ENCODE measurements at places on chromosomes 2 and 18. TPM values are rescaled to one million over a fixed set of nuclear protein-coding genes. Genes with fewer than 3 reads are reported as not detected.

- no peak for DNase-seq
Measured at GRCh38 chr2:79796641-79797040, 283.8 kb downstream of the CTNNA2 start.

DNA sequence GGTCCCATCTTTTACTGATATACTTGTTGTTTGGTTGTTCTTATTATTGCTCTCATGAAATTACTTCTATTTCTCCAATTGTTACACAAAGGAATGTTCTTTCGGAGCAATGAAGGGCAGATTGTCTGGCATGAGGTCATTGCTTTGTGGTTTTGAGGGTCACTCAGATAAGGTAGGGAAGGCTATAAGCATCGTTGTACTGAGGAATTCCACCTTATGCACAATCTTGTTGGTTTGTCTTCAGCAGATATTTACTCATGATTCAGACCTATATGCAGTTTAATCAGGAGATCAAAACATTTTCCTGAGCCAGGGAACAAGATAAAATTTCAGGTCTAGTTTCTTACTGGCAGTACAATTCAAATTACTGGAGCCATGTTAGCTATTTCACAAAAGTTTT is 163.0 kb upstream of the SPHKAP start:
- DNase-seq = no peak

GRCh38 chr2:39361511-39361910 is 75.6 kb downstream of the MAP4K3 start:
- DNase-seq = no peak

- DNase-seq = no peak
Measured at GRCh38 chr18:49531678-49532153, 30.1 kb upstream of the LIPG start.

DNA sequence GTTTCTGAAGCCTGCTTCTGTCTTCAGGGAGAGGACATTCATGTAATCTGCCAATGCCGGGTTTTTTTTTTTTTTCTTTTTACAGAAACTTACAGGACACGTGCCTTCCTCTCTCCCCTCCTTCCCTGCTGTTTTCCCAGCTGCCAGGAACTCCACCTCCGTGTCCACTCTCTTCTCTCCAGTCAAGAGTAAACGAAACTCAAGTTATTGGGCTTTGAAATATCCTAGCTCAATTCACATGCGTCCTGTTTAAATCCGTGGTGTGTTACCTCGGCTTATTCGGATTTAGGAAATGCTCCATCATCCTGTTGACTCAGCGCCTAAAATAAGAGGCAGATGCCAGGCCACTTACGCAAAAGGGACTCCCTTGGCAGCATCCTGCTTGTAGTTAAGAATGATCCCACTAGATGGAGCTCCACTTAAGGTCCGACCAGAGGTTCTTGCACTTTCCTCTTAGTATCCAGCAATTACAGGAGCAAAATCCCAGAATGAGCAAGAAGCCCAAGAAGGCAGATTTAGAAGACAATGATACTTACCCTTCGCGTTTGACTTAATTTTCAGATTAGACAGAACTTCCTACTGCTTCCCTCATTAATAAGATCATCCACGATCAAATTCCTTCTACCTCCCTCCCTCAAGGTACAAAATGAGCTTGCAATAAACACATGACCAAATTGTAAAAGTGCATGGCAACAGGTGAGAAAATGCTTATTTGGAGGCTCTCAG is 97.2 kb upstream of the ZCCHC2 start:
- peak; percentile 99 for DNase-seq

DNA sequence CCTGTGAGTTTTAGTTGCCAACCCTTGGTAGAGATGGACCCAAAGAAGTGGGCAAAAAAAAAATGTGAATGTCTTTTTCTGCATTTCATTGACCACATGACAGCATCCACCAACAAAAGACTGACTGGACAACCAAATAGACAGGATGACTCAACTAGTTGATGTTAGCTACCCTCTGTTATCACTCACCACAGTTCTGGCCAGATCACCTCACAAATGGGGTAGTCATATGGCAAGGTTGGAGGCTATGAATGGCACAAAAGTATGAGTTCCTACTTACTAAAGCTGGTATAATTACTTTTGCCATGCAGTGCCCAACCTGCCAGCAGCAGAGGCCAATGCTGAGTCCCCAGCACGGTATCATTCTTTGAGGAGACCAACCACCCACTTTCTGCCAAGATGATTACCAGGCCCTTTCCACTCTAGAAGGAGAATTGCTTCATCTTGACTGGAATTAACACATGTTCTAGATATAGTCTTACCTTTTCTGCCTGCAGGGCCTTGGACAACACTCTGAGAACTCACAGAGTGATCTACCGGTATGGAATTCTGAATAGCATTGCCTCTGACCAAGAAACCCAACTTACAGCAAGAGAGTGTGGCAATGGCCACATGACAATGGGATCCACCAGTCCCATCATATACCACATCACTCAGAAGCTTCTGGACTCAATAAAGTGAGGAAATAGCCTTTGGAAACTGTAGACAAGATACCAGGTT is 20.1 kb upstream of the TCF7L1 start:
- peak; percentile 53 for DNase-seq

- DNase-seq = no peak
Measured at GRCh38 chr2:1804865-1805264, 60.5 kb upstream of the PXDN start.

DNA sequence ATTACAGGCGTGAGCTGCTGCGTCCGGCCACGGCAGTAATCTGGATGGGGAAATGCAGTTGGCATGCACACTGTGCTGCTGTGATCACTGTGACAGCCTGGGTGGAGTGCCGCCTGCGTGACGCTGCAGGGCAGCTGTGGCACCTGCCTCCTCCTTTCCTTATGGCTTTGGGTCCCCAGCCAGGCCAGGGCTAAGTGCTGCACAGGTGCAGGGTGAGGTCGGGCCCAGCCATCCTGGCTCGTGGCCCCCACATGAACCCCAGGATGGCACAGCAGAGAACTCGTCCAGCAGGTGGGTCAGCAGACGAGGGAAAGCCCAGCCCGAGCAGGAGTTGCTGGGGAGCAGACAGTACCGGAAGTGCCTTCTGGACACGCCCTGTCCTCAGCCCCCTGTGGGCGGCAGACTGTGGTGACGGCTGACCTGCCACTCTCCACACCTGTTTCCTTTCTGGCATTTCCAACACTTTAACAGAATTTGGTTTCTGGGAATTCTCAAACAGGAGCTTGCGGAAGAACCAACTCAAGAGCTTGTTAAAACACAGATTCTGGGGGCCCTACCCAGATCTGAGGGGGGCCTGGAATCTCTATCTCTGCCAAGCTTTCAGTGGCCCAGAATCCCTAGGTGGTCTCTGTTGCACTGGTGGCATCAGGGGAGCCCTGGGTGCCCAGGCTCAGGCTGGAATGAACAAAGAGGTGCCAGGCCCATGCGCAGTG is 16.9 kb downstream of the HS1BP3 start:
- no peak for DNase-seq

DNA sequence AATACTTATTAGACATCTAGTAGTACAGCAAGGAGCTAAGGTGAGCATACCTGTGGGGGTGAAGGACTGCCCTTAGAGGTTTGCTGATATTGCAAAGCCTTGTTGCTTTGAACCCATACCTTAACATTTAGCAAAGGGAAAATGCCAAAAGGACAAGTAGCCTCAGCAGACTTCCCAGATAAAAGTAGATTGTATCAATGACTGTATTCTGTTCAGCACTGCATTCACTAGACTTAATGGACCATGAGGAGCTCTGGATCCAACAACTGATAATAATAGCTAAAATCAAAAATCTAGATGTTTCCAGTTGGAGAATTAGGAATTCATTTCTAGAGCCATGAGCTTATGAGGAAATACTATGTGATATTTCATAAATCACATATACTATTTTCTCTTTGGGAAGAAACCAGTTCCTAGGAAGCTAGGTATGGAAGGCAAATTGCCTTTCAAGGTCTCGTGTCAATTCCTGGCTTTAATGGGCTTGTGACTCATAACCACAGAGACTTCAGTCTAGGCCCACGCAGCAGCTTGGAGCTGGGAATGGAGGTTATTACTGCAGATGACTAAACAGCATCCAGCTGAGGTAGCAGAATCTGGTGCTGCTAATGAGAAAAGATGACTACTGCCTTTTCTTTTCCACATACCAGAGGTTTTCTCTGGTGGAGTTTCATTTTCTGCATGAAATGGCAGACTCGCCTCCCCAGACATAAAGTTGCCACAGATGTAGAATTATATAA is 191.2 kb upstream of the NABP1 start:
- peak; percentile 90 for DNase-seq

DNA sequence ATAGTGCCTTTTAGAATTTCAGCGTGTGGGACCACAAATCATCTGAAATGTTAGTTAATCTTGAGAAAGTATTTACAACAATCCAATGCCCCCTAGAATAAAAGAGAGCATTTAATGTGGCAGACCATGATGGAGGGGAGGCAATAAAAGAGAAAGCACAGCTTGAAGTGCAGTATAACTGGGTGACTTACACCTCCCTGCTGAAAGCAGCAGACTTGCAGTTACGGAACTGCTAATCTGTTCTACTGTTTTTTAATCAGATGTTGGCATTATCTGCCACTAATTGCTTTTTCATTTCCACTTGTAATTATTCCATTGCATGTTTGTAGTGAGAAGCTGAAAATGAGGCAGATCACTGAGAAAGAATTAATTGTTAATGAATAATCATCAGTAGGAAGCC is 130.5 kb upstream of the ITGA4 start:
- DNase-seq = no peak

DNA sequence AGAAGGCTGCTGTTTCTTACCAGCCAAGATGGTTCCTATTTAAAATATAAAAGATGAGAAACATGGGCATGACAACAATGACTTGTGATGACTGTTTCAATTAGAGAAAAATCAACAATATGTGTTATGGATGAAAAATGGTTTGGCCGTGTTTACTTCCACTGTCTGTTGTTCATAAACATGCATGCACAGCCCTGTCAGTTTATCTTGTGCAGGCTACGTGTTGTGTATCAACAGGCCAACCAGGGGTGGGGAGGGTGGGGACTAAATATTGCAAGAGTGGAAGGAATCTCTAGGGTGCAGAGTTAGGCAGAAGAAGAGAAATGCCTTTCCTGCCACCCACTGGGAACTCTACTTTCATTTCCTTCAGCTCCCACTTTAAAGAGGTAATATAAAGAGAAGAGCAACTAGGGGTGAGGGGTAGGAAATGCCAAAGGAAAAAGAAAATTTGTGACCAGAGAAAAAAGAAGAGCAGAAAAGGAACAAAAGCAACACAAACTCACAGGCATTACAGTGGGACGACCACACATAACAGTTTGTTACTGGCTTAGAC is 116.8 kb upstream of the MEIS1 start:
- no peak for DNase-seq

DNA sequence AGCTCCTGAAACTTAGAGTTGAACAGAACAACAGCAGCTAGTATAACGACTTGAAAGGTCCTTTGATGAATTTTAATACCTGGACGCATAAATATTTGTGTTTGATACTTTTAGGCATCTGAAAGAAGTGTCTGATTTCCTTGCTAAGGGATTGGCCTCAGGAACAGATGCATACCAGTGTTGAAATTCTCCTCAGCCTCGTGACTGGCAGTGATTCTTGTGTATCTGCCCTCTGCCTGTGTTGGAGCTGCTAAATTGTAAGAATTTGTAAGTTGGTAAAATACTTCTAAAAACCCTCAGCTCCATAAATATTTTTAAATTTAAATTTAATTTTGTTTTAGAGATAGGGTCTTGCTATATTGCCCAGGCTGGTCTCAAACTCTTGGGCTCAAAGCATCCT is 22.4 kb upstream of the SCYGR1 start:
- no peak for DNase-seq

DNA sequence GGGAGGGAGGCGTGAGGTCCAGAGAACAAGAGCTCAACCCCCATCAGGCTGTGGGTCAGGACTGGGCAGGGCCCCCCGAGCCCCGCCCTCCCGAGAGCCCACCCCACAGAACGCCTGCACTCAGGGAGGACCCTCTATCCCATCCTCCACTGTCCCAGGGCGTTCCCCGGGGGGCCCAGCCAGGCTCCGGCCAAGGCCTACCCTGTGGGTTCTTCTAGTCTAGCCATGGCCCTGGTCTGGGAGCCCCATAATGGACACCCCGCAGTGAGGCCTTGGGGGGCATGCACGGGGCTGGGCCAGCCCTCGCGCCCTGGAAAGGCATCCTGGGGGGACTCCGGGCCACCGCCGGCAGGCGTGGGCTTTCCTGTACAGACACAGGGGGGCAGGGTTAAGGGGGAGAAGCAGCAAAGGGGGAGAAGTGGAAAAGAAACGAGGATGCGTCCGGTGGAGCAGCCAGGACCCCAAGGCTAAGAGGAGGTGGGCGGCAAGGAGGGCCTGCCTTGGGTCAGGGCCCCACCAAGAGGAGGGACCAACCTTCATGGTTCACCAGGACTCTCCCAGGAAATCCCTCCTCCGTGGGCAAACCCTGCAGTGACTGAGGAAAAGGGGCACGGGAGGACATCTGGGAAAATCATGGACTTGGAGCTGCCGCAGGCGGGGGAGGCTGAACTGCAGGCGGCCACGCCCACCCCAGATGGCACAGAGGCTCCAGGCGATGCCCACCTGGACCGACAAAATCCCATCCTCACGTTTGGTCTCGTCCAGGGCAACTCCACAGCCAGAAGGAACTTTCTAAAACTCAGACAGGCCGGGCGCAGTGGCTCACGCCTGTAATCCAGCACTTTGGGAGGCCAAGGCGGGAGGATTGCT is 2.7 kb upstream of the CROCC2 start:
- no peak for DNase-seq

DNA sequence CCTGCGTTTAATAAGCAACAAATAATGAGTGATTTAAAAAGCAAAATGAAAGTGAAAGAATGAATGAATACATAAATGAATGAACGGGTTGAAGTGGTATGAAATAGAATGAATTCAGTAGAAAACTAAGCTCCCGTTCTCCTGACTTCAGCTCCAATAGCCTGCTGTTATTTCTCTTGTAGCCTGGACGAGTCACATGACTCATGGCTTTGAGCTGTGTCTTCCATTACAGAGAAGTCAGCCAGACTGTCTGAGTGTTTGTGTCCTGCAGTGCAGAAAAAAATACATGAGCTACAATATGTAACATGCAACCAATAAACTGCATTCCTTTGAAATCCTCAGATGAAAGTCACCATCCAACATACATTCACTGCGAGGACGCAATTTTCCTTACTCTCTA is 21.2 kb downstream of the SCG2 start:
- DNase-seq = no peak

- no peak for DNase-seq
Measured at GRCh38 chr2:52054824-52055223, 1022.9 kb upstream of the NRXN1 start.

GRCh38 chr2:241857041-241857541 is 1.6 kb downstream of the PDCD1 start:
- DNase-seq = no peak

DNA sequence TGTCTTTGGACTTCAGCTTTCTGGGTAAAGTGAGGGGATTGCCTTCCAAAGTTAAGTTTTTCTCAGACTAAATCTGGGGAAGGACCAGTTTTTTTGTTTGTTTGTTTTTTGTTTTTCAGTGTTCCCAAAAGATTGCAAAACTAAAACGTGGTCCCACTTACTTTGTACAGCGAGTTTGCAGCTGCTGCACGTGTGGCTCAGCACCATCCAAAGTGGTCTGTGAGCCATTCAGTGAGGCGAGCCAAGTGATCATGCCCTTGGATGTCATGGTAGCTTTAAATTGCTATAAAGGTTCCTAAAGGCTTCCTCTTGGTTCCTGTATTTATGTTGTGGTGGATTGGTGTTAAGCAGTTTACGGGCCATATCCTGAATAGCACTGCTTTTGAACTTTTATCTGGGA is 23.0 kb downstream of the TET3 start:
- DNase-seq = no peak

Gene CNTNAP5
- not detected for total RNA-seq

Gene CMPK2
- 6.5 TPM for total RNA-seq

Gene TGFBRAP1
- total RNA-seq = 26.5 TPM

Gene MOGAT1
- total RNA-seq = not detected

Gene LRATD1
- 35.4 TPM for total RNA-seq

Gene ZNF892
- total RNA-seq = not detected

Measured in PC-3 (cell line).